ENCODE measurements at places on chromosomes 4 and X.

DNA sequence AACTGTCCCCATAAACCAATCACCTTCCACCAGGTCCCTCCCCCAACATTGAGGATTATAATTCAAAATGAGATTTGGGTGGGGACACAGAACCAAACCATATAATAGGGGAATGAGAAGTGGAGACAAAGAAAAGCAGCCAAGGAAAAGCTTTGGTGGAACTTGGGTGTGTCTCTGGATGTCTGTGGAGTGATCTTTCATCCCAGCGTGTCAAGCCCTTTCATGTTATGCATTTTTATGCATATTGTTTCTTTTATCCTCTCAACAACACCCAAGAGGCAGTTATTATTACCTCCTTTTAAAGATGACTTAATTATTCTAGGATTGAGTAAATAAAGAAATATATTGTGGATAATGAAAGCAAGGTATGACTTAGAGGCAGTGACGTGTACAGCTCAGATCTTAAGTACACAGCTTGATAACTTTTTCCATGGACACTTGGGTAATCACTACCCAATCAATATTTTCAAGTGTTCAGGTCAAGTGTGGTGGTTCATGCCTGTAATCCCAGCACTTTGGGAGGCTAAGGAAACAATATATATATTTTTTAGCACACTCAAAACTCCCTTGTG is 42.6 kb upstream of the HOPX start:
- no peak for DNase-seq

DNA sequence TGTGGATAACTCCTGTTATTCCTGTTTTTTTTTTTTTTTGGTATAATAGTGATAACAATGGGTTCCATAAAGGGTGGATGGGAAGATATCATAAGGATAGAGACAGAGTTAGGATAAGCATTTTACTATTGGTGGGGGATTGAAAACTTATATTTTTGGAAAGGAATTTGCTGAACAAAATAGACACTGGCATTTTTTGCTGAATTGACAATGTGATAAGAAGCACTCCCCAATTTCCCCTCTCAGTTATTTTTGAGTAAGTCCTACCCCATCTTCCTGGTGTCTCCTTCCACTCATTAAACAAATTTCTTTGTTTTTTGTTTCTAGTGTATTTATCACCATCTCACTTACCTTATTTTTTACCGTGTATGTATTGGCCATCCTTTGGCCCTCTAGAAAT is 55.8 kb downstream of the AMELX start:
- DNase-seq = no peak

DNA sequence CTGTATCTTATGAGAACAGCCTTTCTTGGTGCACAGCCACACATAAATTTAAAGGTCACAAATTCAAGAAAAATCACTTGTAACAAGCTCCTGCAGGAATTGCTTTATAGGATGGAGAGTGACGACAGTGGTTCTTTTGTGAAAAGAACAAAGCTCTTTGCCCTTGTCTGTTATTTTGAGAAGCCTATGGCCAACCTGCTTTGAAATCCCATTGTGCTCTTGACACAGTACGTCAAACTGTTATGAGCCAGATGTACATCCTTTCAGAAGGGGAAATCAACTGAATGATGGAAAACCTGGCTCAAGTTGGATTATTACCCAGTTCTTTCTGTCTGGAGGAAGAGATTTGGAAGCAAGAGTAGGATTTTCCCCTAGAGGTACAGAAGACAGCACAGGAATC is 1454.2 kb downstream of the ARAP2 start:
- DNase-seq = no peak

DNA sequence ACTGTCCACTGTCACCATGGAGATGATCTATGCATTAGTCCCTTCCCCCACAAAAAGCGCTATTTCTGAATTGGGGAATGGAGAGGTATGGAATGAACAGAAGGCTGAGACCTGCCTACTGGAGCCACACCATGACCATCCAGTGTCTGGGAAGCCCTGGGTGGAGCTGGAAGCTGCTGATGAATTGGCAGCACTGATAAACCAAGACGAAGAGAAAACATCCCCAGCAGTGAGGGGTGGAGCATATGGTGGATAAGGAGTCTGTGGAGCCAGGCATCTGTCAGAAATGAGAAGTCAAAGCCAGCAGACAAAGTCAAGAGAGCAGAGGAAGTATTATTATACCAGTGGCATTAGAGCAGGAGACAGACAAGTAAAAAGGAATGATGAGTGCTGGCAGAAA is 13.2 kb downstream of the CC2D2A start:
- no peak for DNase-seq

DNA sequence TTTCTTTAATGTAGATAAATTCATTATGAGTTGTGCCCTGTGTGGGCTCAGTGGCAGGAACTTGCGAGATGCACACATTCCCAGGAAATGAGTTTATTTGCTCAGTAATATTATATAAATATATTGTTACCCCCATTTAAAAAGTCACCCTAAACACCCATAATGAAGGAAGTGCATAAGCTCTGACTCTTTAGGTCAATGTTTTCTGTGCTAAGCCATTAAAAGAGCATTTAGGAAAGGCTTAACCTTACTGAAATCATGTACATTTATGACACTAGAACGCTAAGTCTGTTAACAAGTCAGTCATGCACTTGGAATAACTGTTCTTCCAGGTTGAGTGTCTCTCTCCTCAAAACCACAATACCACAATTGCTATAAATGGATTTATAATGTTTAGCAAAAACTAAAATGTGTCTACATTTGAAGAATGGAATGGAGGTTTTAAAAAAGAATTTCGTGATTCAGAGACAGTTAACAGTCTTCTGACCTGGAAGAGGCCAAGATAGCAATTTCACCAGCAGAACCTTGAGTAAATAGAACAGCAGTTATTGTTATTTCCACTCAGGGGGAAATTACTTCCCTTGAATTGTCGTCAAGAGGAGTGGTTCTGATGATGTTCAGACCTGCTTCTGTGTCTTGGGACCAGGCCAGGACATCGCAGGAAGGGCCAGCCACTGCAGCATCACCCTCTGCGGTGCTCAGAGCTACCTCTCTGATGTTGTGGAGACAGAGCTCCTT is 91.1 kb upstream of the VEGFC start:
- DNase-seq = no peak

Measured in T-helper 9 cell (primary cell).